ENCODE measurements at places on chromosomes 4 and X.

- DNase-seq = no peak
These were observed 123.2 kb downstream of the BMPR1B start for GRCh38 chr4:94880956-94881355.

GRCh38 chr4:112973750-112974251, 75.7 kb upstream of the ANK2 start:
- DNase-seq = no peak

DNA sequence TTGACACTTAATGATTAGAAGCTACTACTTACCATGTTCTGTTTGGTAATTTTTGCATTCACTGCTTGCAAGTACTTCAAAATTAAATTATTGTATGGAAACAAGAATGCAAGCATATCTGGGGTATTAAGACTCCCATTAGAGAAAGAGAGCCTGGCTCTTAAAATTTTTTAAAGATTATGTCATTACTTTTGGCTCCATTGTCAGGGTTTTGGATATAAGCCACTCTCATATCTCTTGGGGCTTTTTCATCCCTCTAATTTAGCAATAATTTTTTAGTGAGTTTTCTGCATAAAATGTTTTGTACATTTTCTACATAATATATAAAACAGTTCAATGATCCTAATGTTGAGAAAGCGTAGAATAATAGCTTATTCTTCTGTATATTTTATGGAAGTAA, 49.4 kb downstream of the SLC9A6 start:
- no peak for DNase-seq

GRCh38 chrX:129622757-129623301, 31.9 kb downstream of the APLN start:
- no peak for DNase-seq

- DNase-seq = no peak
These were observed 118.5 kb upstream of the NWD2 start for GRCh38 chr4:37126051-37126450.

DNA sequence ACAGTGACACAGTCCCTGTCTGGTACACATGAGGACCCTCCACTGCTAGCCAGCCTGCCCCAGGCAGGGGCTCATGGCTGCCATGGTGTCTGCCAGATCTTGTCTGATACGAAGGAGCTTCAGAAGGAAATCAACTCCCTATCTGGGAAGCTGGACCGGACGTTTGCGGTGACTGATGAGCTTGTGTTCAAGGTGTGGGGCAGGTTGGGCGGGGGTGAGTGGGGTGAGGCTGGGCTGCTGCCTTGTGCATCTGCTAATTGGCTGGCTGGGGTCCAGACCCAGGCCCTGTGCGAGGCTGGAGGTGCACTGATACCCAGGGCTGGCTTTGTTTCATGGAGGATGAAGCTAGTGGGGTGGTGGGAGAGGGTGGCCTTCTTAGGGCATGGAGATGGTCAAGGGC, 13.8 kb downstream of the CCDC22 start:
- DNase-seq = no peak

DNA sequence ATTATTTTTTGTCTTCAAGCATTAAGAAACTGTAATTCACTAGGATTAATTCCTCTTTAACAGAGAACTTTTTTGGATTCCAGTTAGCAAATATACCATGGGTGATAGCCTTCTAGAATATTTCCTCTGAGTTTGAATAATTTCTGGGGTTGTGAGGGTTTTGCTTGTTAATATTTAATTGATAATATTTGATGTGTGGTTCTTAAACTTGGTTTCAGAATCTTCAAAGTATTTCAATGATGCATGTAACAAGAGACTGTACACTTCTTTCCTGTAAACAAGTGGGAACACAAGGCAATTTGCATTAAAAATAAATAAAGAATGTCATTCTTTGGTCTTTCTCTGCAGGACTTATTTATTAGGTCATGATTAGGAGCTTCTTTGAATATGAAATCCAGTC, 9.5 kb upstream of the C4orf51 start:
- DNase-seq = no peak

GRCh38 chrX:36501169-36501702, 506.9 kb upstream of the FAM47C start:
- DNase-seq = no peak

GRCh38 chr4:54225598-54226403, 3.3 kb upstream of the PDGFRA start:
- no peak for DNase-seq

- DNase-seq = no peak
These were observed 357.6 kb upstream of the CPEB2 start for GRCh38 chr4:14644580-14645282.

DNA sequence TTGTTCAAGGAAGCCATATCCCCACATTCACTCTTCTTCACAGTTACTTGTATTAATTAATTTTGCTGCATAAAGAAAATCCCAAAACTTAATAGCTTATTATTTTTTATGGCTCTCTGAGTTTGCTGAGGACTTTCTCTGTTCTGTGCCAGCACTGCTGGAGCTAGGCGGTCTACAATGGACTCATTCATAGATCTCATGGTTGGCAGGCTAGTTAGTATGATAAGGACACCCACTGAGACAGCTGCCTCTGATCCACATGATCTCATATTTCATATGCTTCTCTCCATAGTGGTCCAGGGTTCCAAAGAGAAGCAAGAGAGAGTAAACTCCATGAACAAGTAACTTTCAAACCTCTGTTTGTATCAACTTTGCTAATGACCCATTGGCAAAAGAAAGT, 170.2 kb downstream of the ADGRA3 start:
- DNase-seq = no peak

DNA sequence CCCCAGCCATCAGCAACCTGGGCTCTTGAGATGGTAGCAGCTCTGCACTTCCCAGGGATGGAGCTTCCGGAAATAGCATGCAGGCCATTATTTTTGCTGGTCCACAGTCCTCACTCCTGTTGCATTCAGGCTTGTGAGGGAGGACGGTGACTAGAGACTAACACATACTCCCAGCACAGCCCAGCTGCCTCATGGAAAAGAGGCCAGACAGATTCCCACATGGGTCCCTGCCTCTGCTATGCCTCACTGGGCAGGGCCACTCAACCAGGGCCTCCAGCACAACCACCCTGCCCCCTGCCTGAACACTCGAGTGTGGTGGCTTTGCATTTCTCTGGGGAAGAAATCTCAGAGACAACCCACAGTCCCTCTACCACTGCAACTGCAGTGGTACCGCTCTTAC, 1195.1 kb downstream of the PCDH18 start:
- no peak for DNase-seq

GRCh38 chr4:18815779-18816173, 794.2 kb upstream of the LCORL start:
- no peak for DNase-seq

DNA sequence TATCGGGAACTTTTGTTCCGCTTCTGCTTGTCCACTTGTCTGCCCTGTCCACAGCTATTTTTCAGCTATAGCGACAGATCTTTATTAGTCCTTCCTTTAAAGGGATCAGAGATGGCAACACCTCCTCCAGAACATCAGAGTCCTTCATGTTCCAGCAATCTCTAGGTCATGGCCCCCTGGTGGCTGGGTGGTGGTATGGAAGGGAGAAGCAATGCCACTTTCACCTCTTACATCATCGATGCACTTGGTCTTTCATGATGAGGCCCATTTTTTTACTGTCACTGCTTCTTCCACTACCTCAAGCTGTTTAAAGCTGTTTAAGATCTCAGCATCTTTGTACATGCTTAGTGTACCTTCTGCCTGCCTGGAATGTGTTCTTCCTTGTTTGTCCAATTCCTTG, 106.7 kb downstream of the ARHGAP6 start:
- DNase-seq = no peak

DNA sequence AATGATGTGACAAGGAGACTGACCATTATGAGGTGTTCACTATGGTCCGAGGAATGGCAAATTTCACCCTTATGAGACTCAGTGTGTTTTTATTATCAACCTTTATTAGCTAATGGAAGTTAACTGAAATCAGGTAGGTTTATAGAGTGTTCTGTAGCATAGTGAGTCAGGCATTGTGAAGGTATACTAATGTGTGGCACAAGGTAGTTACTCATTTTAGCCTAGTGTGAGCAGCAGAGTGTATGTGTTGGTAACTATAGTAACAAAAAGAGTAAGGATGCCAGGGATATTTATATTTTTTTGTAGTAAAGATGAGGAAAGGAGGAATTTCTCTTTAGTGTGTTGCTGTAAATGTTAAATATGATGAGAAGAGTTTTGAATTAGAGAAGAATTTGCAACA, 12.0 kb downstream of the PDLIM5 start:
- no peak for DNase-seq

DNA sequence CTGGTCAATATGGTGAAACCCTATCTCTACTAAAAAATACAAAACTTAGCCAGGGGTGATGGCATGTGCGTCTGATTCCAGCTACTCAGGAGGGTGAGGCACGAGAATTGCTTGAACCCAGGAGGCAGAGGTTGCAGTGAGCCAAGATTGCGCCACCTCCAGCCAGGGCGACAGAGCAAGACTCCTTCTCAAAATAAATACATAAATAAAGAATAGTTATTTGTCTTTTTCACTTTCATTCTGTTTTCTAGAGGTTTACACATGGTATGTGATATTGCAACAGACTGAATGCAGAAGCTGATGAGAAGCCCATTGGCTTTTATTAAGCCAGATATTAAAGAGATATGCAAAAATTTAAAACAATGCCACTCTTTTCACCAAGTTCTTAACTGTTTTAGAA, 8.2 kb downstream of the KLHL15 start:
- DNase-seq = no peak

GRCh38 chr4:179664430-179665027, 2222.3 kb upstream of the AGA start:
- DNase-seq = no peak

DNA sequence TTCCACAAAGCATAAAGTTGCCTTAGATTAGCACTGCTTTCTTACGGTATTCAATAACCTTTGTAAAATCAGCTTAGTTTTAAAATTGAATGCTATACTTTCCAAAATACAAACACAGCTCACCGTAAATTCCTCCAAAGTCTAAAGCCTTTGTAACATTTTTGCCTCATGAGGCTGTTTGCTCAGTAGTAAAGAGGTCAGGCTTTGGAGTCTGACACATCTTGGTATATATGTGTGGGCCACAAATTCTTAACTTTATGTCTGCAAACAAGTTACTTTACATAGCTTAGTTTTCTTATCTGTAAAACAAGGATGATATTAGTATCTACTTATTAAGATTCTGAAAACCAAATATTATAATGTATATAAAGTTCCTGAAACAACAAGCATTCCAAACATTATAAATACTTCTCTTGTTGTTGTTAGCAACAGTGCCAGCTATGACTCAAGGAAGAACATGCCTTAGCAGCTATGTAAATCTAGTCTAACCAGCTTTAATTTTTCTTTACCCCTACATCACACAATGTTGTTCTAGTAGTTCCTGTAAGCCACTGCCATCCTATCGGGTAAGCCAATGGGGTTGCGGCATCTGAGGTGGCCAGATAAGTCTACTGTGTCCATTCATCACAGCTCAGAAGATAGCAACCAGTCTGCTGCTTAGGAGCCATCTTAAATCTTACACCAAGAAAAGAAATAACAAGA, 709.0 kb downstream of the KLHL13 start:
- no peak for DNase-seq

GRCh38 chrX:49901048-49901447, 21.3 kb upstream of the CLCN5 start:
- DNase-seq = no peak

GRCh38 chrX:152918707-152919106, 20.8 kb downstream of the ZNF185 start:
- no peak for DNase-seq

- DNase-seq = no peak
These were observed 3.5 kb upstream of the EDNRA start for GRCh38 chr4:147477439-147477838.

GRCh38 chr4:139455126-139455538, 1.2 kb downstream of the RAB33B start:
- DNase-seq = no peak

DNA sequence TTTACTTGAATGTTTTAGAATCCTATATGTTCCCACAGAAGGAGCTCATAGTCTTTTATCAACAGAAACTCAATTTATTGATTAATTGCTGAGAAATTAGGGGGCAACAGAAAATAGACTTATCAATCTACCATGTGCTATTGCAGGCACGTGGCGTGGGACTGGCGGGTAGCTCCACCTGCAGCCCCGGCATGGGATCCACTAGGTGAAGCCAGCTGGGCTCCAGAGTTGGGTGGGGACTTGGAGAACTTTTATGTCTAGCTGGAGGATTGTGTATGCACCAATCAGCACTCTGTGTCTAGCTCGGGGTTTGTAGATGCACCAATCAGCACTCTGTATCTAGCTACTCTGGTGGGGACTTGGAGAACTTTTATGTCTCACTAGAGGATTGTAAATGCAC, 3.3 kb upstream of the OCIAD1 start:
- no peak for DNase-seq

DNA sequence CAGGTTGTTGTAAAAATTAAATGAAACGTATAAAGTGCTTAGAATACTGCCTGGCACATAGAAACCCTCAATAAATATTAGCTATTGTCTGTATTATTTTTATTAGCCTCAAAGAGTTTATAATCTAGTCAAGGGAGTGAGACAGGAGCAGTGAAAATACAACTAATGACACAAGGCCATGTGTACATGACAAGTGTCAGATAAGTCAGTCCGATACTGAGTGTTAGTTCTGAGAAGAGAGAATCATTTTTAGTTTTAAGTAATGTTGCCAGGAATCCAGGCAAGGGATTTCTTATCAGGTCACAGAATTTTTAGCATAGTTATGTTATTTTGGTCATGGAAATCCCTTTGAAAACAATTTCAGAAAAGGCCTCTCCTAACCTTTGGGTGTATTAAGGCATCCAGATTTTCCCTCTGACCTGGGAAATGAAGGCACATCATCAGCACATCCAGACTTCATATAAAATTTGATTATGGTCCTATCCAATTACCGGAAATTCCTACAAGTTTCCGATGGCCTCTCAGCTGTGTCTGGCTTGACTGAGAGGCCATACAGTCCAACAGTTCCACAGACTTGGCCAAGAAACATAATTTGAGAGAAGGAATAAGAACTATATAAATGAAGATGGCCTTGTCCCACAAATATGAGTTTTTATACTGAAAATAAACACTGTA, 35.7 kb downstream of the PPARGC1A start:
- no peak for DNase-seq

GRCh38 chrX:132004728-132005127, 18.4 kb upstream of the STK26 start:
- DNase-seq = no peak

GRCh38 chrX:2252331-2253065, 248.3 kb downstream of the DHRSX start:
- no peak for DNase-seq

DNA sequence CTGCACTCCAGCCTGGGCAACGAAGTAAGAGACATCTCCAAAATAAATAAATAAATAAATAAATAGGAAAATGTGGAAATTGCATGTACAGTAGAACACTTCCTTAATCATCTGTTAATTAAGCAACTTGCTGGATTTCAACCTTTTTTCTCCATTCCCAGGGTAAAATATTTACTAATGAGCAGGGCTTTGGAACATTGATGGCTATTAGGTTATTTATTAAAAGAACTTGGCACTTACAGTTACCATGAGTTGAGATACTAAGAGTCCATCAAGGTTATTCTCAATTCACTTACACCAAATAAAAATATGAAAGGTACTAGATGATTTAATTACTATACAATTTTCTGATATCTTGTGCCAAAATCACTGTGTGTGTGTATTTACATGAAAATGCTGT, 607.1 kb downstream of the PCDH18 start:
- DNase-seq = no peak

- DNase-seq = peak; percentile 45
These were observed 112.3 kb downstream of the KLHL8 start for GRCh38 chr4:87108142-87108546.

Data from heart left ventricle (tissue), 16 donors.